ENCODE measurements at places on chromosomes 12 and 14.

DNA sequence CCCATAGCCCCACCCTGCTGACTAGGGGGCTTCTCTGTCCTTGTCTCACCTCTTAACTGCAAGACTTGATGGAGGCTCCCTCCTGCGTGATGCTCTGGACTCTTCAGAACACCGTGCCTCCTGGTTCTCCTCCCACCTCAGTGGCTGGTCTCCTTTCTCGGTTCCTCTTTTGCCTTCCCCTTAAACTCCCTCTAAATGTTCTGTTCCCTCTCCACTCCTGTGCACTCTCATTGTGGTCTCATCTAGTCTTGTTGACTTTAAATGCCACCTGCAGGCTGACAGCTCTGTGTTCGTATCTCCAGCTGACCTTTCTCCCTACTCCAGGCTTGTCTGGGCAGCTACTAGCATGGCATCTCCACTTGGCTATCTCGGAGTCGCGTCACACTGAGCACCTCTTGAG, 28.3 kb downstream of the DYNC1H1 start:
- no peak for DNase-seq

GRCh38 chr14:95503365-95504134, 12.9 kb downstream of the SYNE3 start:
- DNase-seq: no peak

- no peak for DNase-seq
These were observed 270.8 kb upstream of the BTG1 start for GRCh38 chr12:92416385-92416812.

GRCh38 chr14:84806622-84807021, 723.3 kb upstream of the FLRT2 start:
- DNase-seq: no peak

GRCh38 chr14:59009967-59010366, 178.5 kb upstream of the DAAM1 start:
- DNase-seq: no peak

DNA sequence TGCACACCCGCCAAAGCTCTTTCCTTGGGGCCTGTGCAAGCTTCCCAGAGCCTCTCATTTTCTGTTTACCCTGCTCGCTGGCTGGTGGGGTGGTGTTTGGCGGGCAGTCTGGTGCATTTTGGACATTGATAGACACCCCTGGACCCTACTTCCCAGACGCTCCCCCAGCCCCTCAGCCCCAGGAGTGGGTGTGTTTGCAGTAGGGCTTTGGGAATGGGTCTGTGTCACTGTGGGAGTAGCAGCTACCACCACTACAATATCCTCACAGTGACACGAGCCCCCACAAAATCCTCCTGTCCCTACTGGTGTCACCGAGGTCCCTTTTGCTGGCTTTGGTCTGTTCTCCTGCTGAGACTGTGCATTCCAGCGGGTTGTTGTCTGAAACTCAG, 371.3 kb downstream of the TMEM121 start:
- no peak for DNase-seq

- no peak for DNase-seq
These were observed 23.1 kb downstream of the FAM234B start for GRCh38 chr12:13067322-13067721.

DNA sequence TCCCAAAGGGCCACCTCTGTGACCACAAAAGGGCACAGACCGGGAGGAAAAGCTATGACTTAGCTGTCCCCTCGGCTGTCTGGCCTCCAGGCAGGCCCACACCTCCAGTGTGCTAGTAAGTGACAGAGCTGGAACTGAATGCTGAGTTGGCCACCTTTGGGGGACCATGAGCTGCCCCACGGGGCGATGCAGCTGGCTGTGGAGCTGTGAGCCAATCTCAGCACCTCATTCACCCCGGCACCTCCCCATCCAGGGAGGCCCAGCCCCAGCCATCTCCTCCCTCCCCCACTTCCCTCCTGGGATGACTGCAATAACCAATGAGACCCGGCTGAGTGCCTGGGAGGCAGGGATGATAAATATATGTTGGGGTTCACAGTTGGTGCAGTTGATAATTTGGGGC, 12.2 kb upstream of the TESC start:
- DNase-seq: no peak

DNA sequence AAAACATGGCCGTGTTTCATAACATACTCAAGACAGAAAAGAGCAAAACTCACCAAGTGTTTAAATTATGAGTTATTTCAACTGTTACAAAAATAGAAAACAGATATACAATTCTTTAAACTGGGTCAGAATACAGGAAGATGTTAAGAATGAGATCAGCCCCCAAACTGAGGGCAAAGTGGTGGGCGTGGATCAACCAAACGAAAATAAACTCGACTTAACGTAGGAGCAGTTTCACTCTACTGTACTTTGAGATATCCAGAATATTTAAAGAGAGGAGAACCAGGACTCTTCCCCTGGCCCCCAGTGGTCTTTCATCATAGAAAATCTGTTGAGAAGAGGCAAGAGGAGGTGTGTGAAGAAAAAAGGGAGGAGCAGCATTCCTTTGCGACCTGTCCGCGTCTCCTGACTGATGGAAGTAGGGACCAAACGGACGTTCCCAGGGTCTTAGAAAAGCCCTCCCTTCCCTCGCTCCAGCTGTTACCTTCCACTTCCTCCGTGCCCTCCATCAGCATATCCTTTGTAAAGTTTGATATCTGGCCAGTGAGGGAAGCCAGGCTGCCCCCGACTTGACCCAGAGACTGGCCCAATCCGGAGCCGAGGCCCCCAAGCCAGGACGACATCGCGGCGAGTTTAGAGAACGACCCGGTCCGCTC, 668 bp downstream of the TRIP11 start:
- peak; percentile 24 for DNase-seq

DNA sequence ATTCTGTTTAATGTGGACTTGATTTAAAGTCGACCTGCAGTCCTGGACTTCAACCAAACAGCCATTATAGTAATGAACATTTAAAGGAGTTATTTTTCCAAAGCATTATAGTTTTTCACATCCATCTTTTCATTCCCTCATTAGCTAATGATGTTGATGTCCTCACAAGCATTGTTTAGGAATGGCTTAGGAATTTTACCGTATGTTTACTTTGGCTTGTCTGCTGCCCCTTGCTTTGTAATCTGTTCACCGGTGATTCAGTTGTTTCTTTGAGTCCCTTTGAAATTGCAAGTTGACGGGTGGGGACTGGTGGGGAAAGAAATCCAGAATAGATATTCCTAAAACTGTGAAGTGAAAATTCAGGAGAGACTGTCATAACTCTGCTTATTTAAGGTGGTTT, 25.4 kb downstream of the PRKCH start:
- DNase-seq: no peak

- no peak for DNase-seq
These were observed 5.7 kb upstream of the PLEK2 start for GRCh38 chr14:67417633-67418032.

GRCh38 chr12:130965214-130965613, 11.5 kb downstream of the ADGRD1 start:
- DNase-seq: no peak

DNA sequence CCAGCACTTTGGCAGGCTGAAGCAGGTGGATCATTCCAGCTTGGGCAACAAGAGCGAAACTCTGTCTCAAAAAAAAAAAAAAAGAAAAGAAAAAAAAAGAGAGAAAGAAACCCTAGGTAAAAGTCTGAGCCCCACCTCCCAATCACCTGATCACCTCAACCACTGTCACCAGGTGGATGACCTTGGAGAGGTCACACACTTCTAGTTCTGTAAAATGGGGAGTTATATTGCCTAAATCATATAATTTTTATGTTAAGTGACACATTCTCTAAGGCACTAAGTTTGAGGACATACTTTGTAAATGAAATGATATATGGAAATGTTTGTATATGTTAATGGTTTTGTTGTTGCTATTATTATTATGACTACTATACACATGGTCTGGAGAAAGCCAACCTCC, 1.5 kb upstream of the ERBB3 start:
- no peak for DNase-seq

DNA sequence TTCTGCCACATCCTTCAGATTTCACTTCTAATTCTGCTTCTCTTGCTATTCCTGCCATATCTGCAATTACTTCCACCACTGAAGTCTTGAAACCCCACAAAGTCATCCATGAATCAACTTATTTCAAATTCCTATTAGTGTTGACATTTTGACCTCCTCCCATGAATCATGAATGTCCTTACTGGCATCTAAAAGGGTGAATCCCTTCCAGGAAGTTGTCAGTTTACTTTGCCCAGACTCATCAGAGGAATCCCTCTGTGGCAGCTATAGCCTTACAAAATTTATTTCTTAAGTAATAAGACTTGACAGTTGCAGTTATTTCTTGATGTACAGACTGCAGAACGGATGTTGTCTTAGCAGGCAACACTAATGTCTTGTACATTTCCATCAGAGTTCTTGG, 162.9 kb downstream of the PCNX1 start:
- DNase-seq: no peak

DNA sequence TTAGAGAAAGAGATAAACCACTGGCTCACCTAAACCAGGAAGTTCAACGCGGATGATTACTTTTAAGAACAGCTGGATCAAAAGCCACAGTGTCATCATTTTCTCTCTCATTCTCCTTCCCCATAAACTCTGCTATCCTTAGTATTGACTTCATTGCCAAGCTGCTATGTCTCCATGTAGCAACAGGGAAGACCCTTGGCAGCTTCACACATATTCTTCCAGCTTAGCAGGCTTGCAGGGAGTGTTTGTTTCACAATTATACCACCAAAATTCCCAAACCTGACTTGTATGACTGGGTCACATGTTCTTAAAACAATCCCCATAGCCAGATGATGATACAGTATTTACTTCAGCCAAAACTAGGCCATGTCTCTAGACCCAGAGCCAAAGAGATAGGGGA, 235.5 kb downstream of the PAWR start:
- no peak for DNase-seq

- DNase-seq: no peak
These were observed 6.5 kb upstream of the VTI1B start for GRCh38 chr14:67680941-67681340.

DNA sequence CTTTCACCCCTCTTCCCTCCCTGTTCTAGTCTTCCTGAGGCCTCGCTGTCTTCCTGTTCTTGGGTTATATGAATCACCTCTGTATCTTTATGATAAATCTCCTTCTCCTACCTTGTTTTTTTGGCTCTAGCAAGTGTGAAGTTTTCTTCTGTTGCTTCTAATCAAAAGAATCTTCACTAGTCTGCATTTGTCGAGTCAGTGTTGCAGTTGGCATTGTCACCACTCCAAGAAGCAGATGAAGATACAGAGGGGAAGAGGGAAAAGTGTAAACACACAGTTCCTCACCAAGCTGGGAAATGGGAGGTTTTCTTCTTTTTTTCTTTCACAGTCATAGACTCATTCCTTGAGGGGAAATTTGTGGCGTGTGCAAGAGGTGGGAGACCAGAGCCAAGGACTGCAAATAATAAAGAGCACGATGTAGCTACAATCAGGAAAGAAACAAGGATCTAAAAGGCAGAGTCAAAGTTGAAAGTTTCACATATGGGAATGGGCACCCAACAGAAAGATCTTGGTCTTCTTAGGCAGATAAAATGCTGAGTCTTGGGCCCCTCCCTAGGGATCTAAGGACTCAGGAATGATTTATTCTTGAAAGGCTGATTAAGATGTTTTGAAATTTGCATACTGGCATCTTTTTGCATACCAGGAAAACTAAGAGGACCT, 22.2 kb upstream of the PRICKLE1 start:
- no peak for DNase-seq

DNA sequence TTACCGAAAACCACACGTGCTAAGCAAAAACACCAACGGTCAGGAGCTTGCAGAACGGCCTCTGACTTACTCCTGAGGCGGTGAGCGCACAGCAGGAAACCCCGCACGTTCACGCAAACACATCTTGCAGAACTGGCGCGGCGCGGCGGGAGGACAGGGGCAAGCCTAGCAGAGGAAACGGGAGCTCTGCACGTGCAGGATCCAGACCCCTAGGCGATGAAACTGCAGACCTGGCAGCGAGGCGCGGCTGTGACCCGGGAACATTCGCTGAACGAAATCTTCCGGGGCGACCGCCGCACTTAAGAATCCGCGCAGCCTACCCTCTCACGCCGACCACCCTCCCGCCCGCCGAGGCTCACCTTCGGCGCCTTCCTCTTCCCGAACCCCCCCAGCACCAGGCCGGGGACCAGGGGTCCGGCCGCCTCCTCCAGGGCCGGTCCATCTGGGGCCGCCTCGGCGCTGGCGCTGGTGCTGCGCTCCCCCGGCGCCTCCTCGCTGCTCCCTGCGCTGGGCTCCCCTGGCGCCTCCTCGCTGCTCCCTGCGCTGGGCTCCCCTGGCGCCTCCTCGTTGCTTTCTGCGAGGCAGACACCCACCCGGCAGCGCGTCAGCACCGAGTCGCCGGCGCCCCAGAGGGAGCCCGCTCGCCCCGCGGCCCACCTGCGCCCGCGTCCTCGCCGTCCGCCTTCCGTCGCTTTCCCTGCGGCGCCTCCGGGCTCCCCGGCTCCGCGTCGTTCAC, 615 bp downstream of the DDX51 start:
- no peak for DNase-seq

- DNase-seq: no peak
These were observed 7.4 kb downstream of the BMP4 start for GRCh38 chr14:53949201-53949600.

DNA sequence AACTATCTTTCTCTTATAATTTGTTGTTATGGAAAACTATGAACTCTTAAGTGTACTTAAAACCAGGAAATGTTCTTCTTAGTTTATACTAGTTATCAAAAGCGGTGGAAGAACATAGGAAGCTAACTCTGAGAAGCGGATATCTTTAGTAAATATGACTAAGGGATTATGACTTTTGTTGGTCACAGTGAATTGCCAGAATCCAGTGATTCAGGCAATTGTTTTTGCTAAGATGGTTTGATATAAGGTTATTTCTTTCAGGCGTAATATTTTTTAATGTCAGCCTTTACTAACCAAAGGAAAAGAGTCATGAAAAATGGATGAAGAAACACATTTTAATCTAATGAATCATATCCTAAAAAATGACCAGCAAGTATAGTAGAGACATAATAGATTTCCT, 473.5 kb downstream of the FOXG1 start:
- no peak for DNase-seq

DNA sequence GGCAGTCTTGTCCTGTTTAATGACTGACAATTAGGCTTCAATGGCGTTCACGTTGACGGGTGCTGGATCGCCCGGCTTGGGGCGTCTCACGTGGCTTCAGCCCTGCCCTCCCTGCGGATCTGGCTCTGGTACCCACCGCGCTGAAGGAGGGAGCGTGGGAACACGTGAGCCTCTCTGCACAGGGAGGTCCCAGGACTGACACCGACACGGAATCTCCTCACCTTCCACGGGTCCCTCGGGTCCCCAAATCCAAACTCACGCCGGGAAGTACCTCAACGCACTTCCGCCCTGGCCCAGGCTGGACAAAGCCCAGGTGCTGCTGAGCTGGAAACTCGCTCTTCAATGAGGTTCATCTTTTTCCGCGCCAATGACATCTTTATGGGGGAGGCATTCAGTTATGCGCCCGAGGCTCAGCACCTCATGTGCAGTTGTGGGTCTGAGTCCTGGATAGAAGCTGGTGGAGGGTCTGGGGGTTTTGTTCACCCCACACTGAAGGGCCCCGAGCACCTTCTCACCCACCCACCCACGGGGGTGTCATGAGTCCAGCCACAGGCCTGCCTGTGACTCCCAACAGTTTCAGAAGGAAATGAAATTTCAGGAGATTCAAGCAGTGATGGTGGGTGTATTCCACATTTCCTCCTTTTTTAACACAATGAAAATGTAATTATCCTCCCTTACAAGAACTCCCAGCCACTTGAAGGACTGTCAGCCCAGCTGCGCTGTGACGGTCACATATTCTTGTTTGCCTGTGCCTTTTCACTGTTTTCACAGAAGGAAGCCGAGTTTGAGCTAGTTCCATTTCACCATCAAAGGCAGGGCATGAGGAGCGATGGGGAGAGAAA, 251.7 kb upstream of the SFSWAP start:
- no peak for DNase-seq

GRCh38 chr14:21267431-21267845, 1.8 kb downstream of the HNRNPC start:
- DNase-seq: no peak
